ENCODE measurements at places on chromosomes 6 and 20.

DNA sequence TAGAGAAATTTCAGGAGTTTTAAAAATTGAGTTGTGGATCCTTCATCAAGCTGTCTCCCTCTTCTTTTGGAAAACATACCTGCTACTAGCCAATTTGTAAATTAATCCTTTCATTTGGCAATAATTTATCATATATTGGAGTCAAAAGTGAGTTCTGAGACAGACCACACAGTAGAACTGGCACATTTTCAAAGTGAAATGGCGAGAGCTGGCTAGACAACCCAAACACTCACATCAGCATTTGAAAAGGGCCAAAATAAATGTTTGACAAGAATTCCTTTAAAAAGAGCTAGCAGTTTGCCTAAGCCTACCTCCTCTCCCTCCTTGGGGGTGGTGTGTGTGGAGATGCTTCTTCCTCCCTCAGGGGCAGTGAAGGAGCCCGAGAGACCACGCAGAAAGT, 47.9 kb upstream of the KCNK16 start:
- no peak for DNase-seq

DNA sequence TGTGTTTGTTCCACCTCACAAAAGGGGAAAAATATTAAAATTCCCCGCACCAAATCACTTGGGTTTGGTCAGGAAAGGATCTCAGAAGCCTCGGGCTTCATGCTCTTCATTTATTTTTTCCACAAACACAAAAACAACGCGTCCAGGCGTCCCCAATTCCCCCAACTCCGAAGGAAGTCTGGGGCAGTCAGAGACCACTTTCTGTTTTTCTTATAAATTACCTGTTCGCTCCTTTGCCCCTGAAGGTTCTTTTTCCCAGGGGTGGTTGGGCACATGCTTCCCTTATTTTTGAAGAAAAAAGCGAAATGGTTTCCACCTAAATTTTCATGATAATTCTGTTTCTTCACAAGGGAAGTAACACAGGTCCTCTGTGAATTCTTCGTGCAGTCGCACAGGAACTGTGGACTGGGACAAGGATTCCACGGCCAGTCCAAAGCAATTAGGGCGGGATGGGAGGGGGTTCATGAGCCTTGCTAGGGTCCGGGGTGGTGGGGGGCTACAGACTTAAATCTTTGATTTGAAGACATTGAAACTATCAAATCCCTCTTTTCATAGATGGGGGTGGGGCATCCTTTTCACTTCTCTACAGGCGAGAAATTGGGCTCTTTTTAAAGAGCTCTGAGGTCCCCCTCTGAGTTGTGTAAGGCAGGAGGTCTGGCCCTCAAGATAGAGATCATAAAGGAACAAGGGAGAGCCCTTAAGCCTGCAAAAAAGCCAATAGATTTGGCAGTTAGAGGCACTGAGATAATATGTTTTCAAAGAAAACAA, 30.5 kb upstream of the HFE start:
- no peak for DNase-seq

- DNase-seq = no peak
Observed at GRCh38 chr6:46393161-46393939, 97.9 kb downstream of the RCAN2 start.

DNA sequence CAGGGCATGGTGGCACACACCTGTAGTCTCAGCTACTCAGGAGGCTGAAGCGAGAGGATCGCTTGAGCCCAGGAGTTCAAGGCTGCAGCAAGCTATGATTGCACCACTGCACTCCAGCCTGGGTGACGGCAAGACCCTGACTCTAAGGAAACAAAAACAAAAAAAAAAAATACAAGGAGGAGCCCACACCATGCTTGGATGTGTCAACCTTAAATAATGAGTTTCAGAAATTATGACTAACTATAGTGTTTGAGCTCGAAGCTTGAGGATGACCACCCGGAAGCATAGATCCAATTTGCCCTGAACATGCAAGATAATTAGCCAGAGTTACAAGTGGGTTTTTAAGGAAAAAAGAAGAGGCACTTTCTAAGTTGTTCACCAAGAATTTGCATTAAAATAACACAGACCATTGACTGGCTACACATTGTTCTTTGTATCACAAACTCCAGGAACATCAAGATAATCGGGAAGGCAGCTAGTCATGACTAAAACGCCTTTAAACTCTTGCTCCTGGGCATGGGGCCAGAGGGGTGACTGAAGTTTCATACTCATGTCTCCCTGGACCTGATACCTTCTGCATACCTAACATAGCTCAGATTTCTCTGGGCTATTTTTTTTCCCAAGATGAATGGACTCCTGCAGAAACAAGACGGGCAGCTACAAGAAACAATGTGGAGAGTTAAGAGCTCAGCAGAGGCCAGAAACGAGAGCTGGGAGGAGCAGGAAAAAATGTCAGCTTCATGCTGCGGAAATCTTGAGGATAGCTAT, 289.6 kb downstream of the PREX1 start:
- DNase-seq = peak; percentile 96

- no peak for DNase-seq
Observed at GRCh38 chr6:37280162-37280887, 22.4 kb upstream of the TMEM217 start.

- DNase-seq = no peak
Observed at GRCh38 chr20:39504710-39505094, 542.6 kb downstream of the DHX35 start.

GRCh38 chr6:148708707-148709106, 38.1 kb upstream of the UST start:
- no peak for DNase-seq

- DNase-seq = peak; percentile 35
Observed at GRCh38 chr6:12543953-12544352, 172.6 kb upstream of the PHACTR1 start.

DNA sequence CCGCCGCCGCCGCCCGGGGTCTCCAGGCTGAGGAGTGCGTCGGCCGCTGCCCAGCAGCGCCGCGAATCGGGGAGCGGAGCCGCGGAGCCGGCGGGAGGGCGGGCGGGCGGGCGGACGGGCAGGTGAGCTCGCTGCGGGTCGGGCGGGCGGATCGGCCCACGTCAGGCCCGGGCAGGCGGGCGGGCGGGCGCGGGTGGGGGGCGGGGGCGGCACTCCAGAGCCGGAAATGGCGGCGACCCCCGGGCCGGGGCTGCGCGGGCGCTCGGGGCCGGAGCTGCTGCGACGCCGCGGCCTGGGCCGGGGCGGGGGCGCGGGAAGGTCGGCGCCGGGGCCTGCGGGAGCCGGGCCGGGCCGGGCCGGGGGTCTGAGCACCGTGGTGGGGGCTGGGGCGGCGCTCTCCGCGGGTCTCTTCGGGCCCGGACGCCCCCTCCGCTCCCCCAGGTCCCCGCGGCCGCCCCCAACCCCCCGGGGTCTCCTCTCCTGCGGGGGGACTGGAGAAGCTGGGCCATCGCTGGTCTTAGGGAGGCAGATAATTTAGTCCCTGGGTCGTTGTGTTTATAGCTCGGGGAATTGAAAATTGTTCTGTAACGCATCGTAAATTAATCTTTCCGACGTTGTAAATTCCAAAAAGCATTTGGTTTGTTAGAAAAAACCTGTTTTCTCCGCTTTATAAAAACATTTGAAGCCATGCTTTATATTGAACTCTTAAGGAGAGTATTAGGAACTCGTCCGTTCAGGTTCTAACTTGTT, 451 bp downstream of the DNAJC5 start:
- DNase-seq = no peak

GRCh38 chr6:166820070-166820469, 136.3 kb downstream of the RNASET2 start:
- DNase-seq = no peak

Measured in astrocyte (in vitro differentiated cells and primary cell).